ENCODE measurements at places on chromosomes 5 and 9.

DNA sequence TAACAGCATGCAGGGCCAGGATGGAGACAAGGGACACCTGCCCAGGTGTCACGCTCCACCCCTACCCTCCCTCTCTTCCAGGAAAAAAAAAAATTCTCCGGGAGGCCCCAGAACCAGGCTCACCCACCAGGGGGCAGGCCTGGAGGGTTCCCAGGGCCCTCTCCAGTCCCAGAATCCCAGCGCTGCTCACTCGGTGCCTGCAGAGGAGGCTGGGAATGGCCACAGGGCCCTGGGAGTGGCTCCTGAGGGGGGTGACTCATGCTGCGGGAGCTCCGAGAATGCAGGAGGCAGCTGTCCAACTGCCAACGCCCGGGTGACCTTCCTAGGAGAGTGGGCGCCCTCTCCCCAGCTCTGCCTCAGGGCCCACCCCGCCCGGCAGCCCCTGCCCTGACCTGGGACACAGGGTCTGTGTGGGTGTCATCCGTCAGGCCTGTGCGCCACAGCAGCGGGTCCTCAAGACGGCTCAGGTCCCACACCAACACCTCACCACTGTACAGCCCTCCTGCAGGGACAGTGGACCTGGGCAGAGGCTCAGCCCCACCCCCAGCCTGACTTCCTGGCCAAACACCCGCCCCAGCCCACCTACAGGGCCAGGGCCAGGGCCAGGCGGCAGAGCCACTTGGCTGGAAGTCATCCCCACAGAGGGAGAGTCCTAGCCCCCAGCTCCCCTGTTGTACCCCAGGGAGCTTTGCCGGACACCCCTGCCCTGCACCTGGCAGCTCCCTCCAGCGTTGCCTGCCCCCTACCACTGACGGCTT, 21.2 kb downstream of the DYNC2I2 start:
- no peak for DNase-seq

- no peak for DNase-seq
Observed at GRCh38 chr5:110112348-110112747, 422.6 kb downstream of the MAN2A1 start.

- no peak for DNase-seq
Observed at GRCh38 chr9:98171176-98171925, 21.1 kb downstream of the CORO2A start.

- DNase-seq, result no peak
Observed at GRCh38 chr5:14503681-14504331, 77.8 kb upstream of the OTULINL start.

- no peak for DNase-seq
Observed at GRCh38 chr9:92122061-92122460, 6.8 kb upstream of the SPTLC1 start.

DNA sequence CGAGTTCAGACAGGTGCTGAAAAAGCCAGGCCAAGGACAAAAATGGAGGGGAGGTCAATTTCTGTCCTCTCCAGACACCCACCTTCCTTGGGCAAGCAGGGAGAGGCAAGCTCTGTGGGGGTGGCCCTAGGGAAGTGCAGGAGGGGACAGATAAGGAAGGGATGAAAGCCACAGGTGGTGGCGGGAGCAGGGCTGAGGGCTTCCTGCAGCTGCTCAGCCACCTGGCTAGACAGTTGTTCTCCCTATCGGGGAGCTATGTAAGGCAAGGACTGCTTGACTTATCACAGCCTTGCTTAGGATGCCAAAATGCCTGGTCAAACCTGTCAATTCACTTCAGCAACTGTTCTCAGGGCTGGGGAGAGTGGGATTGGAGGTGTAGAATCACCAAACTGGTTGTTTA, 266.1 kb downstream of the ZSWIM6 start:
- no peak for DNase-seq

- no peak for DNase-seq
Observed at GRCh38 chr5:115530426-115530825, 14.1 kb downstream of the FEM1C start.

DNA sequence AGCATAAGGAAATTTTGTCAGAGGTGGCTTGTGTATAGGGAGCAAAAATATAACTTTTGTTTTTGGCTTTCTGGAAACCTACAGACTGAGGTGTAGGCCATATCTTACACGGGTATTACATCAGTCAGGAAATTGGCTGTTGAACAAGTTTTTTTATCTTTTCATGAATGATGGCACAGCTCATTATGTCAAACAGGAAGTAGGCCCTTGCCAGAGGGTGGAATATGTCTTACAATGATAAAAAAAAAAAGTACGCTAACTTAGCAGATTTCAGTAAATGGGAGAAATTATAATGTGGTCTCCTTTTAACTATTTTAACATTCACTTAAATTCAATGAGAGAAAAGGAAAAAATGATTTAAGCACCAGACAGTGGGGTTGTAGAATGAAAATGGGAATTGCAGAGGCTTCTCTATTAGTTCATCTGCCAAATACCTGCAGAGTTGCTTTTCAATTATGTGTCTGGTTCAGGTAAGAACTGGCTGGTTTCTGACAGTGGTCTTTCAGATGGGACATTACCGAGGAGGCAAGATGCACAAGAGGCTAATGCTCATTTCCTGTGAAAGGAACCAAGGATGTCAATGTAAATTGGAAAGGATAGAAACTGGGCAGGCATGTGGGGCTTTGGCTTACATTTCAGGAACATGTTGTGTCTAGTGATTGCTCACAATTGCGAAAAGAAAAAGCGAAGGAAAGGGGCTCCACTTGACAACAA, 169.9 kb downstream of the NNT start:
- DNase-seq, result no peak

- no peak for DNase-seq
Observed at GRCh38 chr9:89869793-89870580, 265.2 kb downstream of the GADD45G start.

- no peak for DNase-seq
Observed at GRCh38 chr9:98121058-98121457, 2.0 kb upstream of the TRIM14 start.

GRCh38 chr9:129755151-129755550, 2.3 kb upstream of the PTGES start:
- DNase-seq, result no peak

GRCh38 chr9:94482110-94482509, 72.8 kb upstream of the PCAT7 start:
- DNase-seq, result no peak

DNA sequence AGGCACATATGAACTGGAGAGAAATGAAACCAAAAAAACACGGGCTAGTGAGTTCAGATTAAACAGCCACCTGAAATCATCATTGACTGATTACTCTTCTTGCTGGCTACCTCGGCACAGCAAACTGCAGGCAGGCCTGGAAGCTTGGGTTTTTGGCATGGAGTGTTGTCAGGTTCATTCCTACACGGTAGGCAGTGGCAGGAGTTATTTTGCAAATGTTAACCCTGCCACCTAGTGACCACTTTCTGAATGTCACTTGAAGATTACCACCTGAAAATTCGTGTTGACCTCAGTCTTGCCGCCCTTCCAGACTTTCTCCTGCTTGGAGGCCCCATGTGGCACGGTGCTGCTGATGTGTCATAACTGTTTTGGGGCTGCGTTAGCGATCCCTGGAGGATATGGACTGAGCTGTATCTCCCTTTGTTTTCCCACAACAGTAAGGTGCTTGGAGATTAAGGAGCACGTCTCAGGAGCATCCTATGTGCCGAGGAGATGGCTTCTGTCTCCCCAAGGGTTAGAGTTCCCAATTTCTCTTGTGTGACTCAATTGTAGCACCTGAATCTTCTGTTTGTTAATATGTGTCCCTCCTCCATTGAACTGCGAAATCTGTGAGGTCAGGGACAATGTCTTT, 12.7 kb upstream of the CD180 start:
- peak; percentile 81 for DNase-seq

- DNase-seq, result no peak
Observed at GRCh38 chr5:176675676-176676360, 28.5 kb downstream of the TSPAN17 start.

- no peak for DNase-seq
Observed at GRCh38 chr5:518721-519120, 5.5 kb downstream of the SLC9A3 start.

- DNase-seq, result no peak
Observed at GRCh38 chr9:127330501-127330900, 65.9 kb downstream of the GARNL3 start.

- DNase-seq, result peak; percentile 16
Observed at GRCh38 chr9:83266666-83267496, 203.9 kb upstream of the RASEF start.

DNA sequence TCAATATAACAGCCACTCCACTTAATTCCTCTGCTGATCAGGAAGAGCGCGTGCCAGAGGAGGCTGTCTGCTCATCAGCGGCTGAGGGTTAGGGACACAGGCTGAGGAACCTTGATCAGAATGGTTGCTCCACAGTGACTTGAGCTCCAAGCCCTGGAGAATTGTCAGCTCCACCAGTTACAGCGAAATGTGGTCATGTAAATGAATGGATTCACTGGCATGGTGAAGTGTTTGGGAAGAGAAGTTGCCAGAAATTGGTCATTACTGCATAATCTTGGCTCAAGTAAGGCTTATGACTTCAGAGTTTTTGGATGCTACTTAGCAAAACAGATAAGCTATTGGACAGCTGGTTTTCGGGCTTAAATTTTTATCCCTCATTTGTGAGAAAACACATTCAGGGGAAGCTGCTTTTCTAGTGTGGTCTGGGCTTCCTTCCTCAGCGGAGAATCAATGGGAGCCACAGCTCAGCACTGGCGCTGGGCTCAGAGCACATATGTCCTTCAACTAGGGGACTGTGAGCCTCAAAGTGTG, 65.0 kb downstream of the PRRT1B start:
- no peak for DNase-seq

- DNase-seq, result peak; percentile 90
Observed at GRCh38 chr9:121286973-121287741, 19.2 kb downstream of the GSN start.

- peak; percentile 84 for DNase-seq
Observed at GRCh38 chr5:132456296-132456986, 34.1 kb downstream of the IRF1 start.

GRCh38 chr9:96450613-96451528, 902 bp downstream of the HABP4 start:
- no peak for DNase-seq

DNA sequence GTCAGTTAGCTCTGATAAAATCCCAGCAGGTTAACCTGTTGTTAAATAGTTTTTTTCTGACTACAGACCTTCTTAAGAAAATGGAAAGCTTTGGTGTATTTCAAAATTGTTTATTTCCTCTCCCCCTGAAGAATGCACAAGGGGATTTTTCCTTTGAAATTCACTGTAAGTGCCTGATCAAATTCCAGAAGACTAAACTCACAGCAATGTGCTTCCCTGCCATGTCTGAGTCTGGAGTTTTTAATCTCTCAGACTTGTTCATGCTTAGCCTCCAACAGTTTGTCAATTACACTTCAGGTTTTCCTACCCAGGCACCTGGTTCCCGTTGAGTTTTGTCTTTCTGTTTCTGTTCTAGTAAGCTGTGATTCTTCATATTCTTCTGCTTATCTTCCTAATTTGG, 961.6 kb upstream of the CDH18 start:
- DNase-seq, result no peak

DNA sequence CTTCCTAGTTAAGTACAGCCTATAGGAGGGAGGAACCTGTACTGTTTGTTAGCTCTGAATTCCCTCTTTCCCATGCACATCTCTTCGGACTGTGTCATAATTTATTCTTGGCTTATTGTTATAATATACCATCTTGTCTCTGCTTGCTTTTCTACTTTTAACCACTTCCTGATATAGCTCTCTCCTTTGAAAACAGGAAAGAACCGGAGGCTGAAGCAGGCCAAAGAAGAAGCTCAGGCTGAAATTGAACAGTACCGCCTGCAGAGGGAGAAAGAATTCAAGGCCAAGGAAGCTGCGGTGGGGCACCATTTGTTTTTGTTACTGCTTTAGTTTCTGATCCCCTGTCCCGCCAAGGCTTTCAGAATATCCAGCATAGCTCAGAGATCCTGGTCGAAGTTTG, 4.8 kb downstream of the ATP6V1G1 start:
- peak; percentile 69 for DNase-seq

DNA sequence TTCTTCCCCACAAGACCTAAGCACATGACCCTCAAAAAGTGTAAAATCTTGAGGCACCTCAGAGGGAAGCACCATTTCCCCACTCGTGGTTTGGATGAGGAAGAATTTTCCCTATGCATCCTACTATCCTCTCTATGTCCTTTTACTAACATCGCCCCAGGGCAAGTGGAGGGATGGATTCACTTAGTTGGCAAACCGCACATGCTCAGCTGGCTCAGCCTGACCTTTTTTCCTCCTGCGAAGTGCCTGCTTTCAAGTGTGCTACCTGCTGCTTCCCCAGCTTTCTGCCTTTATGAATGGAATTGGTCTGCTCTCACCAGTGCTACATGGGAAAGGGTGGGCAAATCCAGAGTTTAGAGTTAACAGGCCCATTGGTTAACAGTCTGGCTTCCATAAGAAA, 56.6 kb upstream of the IFNK start:
- no peak for DNase-seq

- no peak for DNase-seq
Observed at GRCh38 chr5:103402851-103403250, 144.3 kb downstream of the MACIR start.

- DNase-seq, result no peak
Observed at GRCh38 chr5:1190278-1190677, 11.1 kb upstream of the SLC6A19 start.

DNA sequence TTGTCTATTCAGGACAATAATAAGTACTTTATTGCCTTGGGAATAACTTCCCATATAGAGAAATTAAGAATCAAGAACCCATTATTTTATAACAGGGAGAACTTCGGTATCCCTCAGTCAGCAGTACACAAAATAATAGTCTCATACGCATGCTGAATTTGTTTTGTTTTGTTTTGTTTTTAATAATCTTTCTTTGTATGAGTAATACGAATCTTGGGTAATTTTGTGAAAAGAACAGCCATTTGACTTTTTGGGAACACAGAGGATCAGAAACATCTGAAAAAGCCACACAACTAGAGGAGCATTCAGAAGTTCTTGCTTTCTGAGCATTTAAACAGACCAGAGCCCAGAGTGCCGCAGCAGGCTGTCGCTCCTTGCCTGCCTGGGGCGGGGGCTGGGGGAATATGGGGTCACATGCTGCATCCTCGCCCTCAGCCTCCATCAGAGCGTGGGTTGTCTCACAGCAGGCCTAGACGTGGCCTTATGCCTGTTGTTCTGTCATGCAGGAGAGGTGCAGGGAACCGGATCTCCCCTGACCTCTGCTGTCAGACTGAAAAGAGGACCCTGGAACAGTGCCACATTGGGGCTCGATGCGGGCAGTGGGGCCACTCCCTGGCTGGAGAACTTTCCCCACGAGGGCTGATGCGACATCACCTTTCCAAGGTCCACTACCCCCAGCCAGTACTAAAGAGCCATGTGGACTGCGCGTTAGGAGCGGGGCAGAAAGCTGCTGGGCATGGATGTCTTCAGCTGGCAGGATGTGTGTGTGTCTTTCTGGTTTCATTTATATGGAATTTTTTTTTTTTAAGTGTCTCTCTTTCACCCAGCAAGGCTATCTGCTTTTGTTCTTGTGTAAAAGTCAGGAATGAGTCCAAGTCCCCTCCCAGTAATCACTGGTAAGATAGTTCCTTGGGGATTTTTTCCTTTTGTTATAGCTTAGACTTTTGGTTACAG, 133.4 kb upstream of the OTULINL start:
- no peak for DNase-seq

GRCh38 chr5:105877592-105877991, 1793.1 kb downstream of the EFNA5 start:
- DNase-seq, result no peak

- peak; percentile 46 for DNase-seq
Observed at GRCh38 chr9:135053133-135053532, 34.3 kb upstream of the OLFM1 start.
